ENCODE measurements at places on chromosomes 1 and 21.

GRCh38 chr1:201336711-201337450 lies 40.6 kb downstream of the TNNT2 start:
- DNase-seq: no peak

- DNase-seq: no peak
These were observed 1.6 kb downstream of the S100A9 start for GRCh38 chr1:153359241-153359640.

DNA sequence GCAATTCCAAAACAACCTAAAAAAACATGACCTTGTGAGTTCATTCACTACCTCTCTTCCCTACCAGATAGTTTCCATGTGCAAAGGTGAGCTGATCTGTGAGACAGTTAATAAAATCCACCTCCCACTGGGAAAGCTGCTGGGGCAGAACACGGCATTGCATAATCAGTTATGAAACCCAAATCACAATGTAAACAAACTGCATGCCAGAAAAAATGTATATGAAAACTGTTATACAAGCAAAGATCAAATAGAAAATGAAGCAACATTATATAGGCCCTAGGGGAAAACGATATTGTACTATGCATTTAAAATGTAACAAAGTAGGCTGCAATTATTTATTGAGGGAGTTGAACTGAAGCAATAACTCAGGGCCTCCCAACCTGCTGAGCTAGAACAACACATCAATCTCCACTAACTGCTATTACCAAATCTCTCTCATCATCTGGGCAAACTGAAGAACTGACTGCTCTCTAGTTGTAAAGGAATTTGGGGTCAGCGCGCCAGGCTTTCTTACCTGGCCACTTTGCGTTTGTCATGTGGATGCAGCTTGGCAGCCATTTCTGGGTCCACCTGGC lies 31.0 kb downstream of the TRIT1 start:
- DNase-seq: no peak

DNA sequence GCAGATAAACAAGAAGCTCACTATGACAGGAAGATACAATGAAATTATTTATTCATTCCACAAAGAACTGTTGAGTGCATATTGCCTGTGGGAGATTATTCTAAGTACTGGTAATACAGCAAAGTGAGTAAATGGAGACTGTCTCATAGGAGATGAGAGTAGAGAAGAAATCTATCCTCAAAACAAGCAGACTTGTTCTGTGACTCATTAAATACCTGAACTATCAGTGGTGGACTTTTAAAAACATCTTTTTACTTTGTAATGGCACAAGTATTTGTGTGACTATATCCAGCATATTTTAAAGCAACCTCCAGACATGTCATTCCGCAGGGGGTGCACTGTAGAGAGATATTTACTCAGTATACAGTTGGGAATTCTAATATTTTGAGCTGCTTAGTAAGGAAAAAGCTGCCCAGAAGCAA lies 259.2 kb downstream of the FMN2 start:
- DNase-seq: no peak

DNA sequence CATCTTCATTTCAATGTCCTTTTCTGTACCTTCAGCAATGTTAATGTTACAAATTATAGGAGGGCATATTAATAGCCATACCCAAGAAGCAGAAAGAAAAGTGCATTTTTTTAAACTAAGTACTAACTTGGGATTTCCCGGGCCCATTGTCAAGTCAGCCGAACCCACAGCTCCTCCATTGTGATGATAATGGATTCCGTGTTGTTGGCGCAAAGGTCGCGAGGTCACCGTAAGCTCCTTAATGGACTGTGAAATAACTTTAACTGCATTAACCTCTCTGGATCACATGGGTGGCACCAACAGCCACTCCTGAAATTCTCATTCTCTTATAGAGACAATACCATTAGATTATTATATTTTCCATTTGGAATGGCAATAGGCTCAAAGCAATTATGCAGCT lies 250.6 kb upstream of the RRP15 start:
- DNase-seq: no peak

DNA sequence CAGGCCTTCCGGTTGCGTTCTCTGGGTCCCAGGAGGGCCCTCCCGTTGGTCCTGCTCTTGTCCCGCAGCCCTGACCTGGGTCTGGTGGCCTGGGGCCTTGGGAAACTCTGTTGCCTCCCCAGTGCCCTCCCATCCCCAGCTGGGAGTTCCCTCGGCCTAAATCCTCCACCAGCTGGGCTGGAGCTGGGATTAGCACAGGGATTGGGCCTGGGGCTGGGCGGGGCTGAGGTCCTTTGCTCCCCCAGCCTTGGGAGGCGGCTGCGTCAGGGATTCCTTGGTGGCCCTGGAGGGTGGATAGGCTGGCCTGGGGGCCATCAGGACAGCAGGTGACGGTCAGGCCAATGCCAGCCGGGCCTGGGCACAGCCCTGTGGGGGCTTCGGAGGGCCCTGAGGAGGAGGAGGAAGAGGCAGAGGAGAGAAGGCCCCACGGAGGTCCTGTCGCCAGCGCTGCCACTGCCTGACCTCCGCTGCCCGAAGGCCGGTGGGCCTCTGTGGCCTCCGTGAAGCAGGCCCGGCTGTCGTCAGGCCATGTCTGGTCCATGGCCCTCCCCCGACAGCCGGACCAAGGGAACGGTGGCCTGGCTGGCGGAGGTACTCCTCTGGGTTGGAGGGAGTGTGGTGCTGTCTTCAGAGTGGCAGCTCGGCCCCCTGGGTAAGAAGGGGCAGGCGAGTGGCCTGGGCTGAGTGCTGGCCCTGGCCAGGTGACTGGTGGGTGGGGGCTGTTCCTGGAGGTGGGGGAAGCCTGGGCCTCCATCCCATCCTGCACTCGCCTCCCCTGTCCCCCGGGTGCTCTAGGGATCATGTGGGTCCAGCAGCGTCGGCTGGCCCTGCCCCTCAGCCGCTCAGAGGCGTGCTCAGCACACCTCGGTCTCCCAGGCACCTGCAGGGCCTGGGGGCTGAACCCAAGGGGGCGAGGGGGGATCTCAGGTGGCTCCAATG lies at the start of gene PLCH2:
Gene PLCH2 (plus strand): TSS at position 229 of the 939 bp plus-strand sequence. CDS start 300 bp downstream, at position 529.
- DNase-seq: no peak

DNA sequence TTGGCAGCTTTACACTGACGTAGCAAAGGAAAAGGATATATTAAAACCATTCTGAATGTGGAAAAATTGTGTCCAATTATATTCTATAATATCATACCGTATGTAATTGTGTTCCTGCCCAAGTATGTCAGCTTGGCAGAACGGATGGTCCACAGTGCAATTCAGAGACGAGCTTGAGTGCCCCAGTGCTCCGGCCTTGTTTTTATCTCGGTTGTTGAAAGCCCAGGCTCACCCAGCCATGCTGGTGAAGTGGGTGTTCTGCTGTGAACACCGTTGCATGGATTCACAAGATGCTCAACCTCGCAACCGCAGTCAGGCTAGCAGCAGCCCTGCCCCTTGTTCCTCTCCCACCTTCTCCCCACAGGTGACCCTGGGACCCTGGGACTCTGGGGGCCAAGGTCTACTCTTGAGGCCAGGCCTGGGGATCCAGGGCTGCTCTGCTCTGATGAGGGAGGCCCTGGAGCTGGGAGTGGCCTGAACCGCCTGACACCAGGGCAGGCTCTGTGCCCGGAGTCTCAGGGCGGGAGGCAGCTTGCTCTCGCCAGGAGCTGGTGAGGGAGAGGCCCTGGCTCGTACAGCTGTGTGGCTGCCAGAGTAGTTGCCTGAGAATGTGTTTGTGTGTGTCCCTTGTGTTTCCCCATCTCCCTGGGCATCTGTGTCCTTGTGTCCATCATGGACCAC lies 11.2 kb downstream of the PTPRF start:
- DNase-seq: no peak

GRCh38 chr21:21481239-21481638 lies 483.0 kb downstream of the NCAM2 start:
- DNase-seq: no peak

- no peak for DNase-seq
These were observed 5.5 kb downstream of the CFAP410 start for GRCh38 chr21:44333509-44334328.

- DNase-seq: no peak
These were observed 929 bp downstream of the SUMO3 start for GRCh38 chr21:44816761-44817505.

DNA sequence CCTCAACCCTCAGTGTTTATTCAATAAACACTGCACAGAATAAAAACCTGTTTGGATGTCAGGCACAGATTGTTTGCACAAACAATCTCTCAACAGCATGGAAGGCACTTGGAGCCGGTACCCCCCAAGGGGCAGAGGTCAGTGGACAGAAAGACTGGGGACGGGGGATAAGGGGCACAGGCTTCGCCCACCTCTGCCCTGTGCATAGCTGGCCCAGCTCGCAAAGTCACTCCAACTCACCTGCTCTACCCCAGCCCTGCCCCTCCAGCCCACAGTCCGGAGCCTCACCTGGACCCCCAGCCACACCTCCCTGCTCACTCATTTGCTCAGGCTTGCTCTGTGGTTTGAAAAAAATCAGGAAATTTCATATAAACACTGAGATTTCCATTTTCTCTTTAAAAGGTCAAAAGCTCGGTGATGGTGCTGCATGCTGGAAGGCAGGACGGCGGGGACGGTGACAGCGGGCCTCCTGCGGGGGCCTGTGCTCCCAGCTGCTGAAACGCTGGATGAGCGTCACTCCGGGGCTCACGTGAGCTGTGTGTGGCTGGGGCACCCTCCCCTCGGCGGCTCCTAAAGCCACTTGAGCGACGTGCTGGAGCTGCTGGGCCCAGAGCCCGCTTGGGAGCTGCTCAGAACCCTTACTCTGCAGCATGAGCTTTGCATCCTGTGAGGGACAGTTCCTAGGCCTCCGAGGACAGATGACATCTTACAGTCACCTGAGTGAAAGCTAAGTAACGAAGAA lies 54.5 kb downstream of the PRDM15 start:
- DNase-seq: no peak

DNA sequence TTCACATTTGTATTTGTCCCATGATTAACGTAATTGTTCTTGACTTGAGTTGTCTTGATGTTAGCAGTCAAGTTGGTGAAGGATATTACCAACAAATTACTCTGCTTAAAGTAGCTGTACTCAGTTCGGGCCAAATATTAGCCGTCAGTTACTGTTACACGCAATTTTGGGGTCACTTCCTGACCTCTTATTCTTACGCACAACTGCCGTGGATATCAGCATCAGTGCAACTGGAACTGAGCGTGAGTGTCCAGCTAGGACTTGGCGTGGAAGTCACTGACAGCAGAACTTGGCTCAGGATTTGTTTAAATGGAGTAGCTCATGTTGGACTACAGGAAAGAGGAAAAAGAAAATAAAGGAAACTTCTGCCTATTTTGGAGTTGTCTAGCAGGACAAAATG lies 56.4 kb downstream of the ADAMTS1 start:
- DNase-seq: no peak

GRCh38 chr1:165837838-165838364 lies 10.5 kb downstream of the UCK2 start:
- DNase-seq: no peak

- DNase-seq: no peak
These were observed 425.5 kb downstream of the NUF2 start for GRCh38 chr1:163747261-163747660.

DNA sequence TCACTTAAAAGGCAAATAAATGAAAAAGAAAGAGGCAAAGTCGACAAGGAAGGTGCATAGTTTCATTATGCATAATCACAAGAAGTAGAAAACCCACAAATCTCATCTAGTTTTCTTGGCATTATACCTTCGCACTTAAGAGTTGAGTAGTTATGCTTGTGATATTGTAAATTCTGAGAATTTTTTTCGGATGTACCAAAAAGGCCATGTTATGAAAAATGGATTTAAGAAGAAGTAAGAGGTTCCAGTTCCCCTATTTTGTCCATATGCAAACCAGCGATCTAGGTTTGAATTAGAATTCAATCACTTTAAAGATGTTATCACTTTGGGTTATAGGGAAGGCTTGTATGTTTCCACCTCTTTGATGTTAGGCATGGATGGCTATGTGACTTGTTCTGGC lies 7.9 kb upstream of the ERICH3 start:
- no peak for DNase-seq

GRCh38 chr1:38860454-38860795 lies 853 bp upstream of the RRAGC start:
- no peak for DNase-seq

DNA sequence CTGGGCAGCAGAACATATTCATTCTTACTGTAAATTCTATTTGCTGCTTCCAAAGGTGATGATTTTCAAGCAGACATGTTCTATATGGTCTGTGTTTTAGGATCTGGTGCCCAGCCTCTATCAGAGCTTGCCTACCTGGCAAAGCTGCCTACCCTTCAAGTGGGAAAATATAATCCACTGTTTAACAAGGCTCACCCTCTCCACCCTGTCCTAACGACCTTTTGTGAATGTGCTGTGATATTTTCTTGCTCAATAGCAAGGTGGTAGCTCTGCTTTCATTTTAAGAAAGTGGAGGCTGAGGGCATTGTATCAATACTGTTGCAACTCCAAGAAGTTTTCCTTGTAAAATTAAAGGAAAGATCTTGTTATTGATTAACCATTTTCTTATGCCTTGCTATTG lies 26.0 kb upstream of the AGO1 start:
- no peak for DNase-seq

DNA sequence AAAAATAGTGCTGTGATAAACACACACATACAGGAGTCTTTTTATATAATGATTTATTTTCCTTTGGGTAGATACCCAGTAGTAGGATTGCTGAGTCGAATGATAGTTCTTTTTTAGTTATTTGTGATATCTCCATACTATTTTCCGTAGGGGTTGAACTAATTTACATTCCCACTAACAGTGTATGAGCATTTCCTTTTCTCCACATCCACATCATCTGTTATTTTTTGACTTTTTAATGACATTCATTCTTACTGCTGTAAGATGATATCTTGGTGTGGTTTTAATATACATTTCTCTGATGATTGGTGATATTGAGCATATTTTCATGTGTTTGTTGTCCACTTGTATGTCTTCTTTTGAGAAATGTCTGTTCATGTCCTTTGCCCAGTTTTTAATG lies 78.3 kb downstream of the NIBAN1 start:
- DNase-seq: no peak

DNA sequence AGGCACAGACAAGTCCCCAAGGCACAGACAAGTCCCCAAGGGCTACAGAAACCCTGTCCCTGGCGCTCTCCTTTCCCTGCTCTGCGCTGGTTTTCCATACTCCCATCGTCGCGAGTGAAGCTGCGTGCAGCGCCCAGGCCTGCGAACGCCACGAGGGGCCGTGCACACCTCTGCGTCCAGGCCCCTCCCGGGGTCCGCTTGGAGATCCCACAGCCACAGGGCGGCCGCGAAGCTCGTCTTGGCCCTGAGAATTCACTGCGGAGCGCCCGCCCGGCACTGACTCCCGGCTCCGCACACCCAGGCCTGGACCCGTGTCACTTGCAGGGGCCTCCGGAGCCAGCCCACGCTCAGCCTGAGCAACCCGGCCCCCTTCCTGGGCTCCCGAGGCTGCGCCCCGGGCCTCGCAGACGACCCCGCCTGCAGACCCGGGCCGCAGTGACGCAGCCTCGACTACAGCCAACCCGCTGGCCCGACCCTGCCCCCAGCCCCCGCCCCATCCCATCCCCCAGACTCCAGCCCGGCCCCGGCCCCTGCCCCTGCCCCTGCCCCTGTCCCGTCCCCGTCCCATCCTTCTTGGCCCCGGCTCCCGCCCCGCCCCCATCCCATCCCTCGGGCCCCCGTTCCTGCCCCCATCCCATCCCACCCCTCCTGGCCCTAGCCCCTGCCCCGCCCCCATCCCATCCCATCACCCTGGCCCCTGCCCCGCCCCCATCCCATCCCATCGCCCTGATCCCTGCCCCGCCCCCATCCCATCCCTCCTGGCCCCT lies 841 bp downstream of the POFUT2 start:
- no peak for DNase-seq

- DNase-seq: no peak
These were observed 169.1 kb upstream of the EDN2 start for GRCh38 chr1:41653574-41653973.

Data from activated CD4-positive, alpha-beta T cell treated with anti-CD3 and anti-CD28 coated beads, Interleukin-2, amount 10 ng/mL, durations not matched to agents 7 days and 5 days (primary cell).